Islet precursor cell (in vitro differentiated cells): ENCODE measurements at places on chromosomes 7 and 10.

DNA sequence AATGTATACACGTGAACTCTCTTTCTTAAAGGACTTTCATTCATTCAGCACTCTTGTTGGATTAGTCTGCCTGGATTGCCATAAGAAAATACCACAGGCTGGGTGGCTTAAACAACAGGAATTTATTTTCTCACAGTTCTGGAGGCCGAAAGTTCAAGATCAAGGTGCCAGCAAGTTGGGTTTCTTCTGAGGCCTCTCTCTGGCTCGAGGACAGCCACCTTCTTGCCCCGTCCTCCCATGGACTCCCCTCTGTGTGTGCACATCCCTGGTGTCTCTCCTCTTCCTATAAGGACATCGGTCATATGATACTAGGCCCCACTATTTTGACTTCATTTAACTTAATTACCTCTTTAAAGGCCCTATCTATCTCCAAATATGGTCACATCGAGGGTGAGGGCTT, 110.4 kb upstream of the BMPER start:
- DNase-seq = peak; percentile 11

DNA sequence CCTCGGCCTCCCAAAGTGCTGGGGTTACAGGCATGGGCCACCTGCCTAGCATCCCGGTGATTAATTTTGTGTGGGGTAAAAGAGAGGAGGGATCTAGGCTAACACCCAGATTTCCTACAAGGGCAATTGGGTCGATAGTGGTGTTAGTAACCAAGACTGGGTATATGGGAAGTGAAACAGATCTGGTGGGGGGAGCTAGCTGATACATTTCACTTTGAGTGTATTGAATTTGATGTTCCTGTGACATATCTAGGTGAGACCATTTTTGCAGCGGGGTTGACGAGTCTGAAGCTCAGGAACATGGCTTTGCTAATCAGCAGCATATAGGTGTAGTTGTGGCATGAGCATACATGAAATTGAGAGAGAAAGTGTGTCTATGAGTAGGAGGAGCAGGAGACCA, 12.0 kb downstream of the CLCN1 start:
- DNase-seq = no peak

- no peak for DNase-seq
Measured at GRCh38 chr10:116385994-116386809, 41.4 kb upstream of the PNLIPRP3 start.

- DNase-seq = no peak
Measured at GRCh38 chr7:17832820-17833355, 107.4 kb downstream of the SNX13 start.

DNA sequence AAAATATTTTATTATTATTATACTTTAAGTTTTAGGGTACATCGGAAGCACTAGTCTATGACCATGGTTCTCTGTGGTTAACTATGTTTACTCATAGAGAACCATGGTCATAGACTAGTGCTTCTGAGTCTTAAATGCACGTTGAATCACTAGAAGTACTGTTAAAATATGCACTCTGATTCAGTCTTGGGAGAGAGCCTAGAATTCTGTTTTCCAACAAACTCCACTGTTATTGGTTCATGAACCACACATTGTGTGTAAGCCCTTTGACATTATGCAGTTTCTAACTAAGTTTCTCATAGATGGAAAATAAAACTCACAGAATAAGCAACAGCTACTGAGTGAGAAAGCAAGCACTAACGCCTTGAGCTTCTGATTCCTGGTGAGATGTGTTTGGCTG, 1120.6 kb downstream of the SORCS1 start:
- no peak for DNase-seq

DNA sequence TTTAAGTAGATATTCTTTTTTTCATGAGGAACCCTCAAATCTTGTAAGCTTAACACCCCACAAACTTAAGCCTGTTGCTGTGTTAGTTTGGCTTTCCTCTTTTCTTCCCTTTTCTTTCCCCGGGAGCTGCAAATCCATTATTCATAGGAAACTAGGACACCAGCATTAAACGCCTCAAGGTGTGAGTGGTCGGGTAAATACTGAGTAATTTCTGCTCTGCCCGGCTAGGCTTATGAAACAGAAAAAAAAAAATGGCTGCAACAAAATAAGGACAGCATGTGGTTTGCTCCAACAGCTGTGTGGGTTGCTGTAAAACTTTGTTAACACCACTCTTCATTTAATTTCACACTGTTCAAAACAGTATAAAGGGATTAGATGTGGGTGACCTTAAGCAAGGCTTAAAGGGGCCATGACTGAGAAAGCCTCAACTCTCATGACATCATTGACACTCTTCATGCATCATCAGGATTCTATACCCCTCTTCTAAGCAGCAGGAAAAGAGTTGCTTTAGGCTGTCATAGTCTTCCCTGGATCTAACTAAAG, 104.1 kb downstream of the AOAH start:
- DNase-seq = no peak

DNA sequence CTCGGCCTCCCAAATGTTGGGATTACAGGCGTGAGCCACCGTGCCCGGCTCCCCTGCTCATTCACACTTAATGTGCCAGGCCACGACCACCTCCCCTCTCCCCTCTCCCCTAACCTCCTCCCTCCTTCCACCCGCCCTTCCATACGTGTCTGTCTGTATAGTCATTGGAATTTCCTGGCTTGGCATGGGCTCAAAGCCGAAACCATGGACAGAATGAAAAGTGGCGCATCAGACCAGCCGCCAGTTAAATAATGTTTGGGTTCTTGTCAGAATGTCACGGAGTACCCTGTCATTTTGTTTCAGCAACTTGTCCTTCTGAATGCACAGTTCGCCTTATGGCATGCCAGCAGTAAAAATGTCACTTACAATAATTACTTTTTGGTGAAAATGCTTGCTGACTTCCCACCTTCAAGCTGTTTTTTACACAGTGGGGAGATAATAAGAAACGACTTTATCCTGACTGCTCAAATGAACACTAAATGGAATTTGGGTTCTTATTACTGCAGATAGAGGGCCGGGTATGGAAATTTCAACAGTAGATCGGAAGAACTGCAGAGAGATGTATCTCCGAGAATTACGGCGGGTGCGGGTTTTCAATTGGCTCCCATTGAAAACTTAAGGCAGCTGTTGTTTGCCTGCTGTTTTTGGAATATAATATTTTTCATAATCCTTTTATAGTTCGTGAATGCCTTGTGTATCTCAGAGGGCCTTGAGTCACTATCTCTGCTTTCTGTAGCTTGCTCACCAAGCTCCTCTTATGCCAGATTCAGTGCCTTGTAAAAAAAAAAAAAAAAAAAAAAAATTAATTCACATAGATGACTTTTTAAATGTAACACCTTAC, 65.5 kb upstream of the SH2B2 start:
- DNase-seq = no peak

DNA sequence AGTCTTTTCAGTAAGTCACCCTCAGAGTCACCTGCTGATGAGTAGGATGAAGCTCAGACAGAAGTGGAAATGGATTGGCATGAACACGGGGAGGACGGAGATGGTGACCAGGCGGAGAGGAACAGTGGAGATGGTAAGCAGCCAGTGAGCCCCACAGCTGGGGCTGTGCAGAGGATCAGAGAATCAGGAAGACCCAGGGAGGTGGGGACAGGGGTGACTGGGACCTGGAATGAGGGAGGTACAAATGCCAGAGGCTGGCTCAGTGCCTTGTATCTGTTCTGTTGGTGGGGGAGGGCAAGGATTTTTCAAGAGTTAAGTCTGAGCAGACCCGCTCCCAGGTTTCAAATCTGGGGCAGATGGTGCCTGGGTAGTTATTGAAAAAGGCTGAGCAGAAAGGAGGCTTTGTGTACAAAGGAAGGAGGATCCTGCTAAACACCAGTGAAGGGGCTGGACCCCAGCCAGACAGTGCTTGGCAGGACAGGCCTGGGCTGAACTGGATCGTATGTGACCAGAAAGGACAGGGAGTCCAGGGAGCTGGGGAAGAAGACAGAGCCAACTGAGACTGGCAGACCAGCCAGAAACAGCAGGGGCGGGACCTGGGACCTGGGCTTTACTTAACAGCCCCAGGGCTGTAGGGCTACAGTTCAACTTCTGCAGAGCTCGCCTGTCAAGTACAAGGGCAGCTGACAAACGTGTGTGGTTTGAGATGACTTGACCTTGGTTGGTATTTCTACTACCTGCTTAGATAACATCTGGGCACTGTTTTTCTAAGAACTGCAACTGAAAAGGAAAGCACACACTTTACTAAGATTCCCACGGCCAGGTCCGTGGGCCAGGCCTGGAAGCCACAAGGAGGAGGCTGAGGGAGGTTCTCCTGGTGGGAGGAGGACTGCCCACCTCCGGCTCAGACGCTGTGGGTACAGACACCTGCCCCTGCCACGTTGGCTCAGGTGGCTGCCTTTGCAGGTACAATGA, 13.2 kb upstream of the FRMPD2 start:
- peak; percentile 72 for DNase-seq

GRCh38 chr10:126177417-126178030, 210.8 kb downstream of the ADAM12 start:
- no peak for DNase-seq

GRCh38 chr7:42730586-42730985, 181.3 kb downstream of the C7orf25 start:
- DNase-seq = no peak

DNA sequence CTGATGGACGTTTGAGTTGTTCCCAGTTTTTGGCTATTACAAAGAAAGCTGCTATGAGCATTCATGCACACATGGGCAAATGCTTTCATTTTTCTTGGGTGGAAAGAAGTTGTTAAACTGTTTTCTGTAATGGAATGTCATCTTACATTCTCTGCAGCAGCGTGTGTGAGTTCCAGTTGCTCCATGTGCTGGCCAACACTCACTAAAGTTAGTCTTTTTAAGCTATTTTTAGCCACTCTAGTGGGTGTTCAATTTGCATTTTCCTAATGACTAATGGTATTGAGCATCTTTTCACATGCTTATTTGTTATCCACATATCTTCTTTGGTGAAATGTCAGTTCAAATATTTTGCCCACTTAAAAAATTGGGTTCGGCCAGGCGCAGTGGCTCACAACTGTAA, 82.8 kb upstream of the COL13A1 start:
- DNase-seq = no peak

- peak; percentile 56 for DNase-seq
Measured at GRCh38 chr7:41979834-41980307, 257.1 kb downstream of the GLI3 start.

GRCh38 chr10:34522546-34522945, 292.6 kb downstream of the PARD3 start:
- DNase-seq = no peak

DNA sequence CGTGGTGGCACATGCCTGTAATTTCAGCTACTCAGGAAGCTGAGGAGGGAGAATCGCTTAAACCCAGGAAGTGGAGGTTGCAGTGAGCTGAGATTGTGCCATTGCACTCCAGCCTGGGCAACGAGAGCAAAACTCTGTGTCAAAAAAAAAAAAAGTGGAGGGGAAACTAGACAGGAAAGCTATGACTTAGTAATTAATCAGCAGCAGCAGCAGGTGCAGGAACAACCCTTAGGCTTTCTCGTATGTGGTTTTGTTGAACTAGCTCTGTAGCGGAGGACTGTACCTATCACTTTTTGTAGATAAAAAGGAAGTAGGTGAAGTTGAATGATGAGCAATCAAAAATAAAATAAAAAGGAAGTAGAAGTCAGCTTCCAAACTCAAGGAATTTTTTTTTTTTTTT, 76.9 kb upstream of the KMT2C start:
- no peak for DNase-seq

DNA sequence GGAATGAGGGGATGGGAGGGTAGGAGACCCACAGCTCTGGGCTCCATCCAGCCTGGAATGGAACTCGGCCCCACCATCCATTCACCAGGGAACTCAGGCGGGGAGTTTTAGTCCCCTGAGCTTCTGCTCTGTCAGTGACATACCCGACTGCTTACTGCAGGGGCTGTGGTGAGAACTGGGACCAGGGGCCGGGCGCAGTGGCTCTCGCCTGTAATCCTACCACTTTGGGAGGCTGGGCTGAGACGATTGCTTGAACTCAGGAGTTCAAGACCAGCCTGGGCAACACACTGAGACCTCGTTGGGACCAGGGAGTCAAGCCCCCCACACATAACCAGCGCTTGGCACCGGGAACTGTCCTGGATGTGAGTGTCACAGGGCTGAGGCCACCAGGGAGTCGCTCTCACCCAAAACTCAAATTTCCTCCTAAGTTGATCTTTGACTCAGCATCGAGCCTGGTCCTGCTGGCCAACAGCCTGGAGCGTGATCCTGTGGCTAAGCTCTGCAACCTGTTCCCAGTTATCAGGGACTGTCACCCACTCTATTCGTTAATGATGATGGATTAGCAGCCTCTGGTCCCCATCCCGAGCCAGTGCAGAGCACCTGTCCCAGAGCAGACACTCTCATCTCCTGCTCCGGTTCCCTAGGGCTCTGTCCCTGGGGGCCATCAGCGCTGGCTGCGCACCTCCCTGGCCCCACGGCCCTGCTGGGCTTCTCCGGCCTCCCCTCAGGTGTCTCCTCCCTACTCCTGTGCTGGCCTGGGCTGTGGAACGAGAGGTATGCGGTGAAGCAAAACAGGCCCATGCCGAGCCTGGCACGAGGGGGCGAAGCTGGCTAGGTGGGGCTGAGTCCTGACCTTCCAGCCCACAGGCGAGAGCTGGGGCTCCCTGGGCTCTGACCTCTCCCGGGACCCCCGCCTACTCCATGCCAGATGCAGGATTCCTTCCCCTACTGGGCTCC, 902 bp upstream of the CLDN15 start:
- no peak for DNase-seq

DNA sequence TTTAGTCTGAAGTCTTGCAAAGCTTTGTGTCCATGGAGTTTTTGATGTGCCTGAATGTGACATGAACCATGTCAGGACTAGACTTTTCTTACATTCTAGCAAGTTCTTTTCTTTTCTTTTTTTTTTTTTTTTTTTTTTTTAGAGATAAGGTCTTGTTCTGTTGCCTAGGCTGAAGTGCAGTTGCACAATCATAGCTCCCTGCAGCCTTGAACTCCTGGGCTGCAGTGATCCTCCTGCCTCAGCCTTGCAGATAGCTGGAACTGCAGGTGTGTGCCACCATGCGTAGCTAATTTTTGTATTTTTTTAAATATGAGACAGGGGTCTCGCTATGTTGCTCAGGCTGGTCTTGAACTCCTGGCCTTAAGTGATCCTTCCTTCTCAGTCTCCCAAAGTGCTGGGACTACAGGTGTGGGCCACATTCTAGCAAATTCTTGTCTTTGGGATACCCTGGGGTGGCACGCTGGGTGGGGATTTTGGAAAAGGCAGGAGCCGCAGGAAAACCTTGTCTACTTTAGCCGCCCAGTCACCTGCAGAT, 152.8 kb downstream of the SVIL start:
- DNase-seq = no peak

- DNase-seq = no peak
Measured at GRCh38 chr7:20030915-20031362, 186.2 kb downstream of the MACC1 start.

DNA sequence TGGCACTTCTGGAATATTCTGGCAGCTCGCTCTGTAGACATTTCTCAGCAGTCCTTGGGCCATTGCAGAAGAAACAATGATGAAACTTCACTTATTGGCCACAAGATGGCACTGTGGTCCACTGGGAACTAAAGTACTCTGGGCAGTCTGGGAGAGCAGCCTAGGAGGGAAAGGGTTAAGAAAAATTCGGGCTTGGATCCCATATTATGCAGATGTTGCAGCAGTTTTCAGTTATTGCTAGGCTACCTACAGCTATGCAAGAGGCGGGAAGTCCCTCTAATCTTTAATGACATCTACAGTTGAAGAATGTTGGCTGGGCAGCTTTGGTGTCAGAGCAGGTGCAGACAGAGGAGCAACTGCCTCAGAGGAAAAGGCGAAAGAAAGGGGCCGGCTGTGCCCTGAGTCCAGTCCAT, 201.7 kb upstream of the PRSS58 start:
- DNase-seq = no peak

GRCh38 chr7:107048783-107049418, 4.4 kb downstream of the PRKAR2B start:
- DNase-seq = no peak
